ENCODE measurements at places on chromosomes 1 and 21.

- no peak for DNase-seq
Measured at GRCh38 chr1:244674446-244674845, 21.5 kb downstream of the DESI2 start.

DNA sequence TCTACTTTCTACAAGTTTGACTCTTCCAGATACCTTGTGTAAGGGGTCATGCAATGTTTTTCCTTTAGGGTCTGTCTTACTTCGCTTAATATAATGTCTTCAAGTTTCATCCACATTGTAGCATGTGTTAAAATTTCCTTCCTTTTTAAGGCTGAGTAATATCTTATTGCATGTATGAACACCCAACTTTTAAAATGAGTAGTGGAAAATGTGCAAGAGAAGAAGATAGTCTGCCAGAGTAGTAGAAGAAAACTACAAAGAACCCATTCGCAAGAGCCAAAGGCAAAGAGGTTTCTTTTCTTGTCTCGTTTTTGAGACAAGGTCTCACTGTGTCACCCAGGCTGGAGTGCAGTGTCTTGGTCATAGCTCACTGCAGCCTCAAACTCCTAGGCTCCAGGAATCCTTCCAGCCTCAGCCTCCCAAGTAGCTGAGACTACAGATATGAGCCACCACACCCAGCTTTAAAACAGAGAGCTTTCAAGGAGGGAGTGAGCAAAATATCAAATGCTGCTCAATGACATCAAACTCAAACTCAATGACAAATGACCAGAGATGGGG is 9.4 kb downstream of the IL23R start:
- DNase-seq, result no peak

DNA sequence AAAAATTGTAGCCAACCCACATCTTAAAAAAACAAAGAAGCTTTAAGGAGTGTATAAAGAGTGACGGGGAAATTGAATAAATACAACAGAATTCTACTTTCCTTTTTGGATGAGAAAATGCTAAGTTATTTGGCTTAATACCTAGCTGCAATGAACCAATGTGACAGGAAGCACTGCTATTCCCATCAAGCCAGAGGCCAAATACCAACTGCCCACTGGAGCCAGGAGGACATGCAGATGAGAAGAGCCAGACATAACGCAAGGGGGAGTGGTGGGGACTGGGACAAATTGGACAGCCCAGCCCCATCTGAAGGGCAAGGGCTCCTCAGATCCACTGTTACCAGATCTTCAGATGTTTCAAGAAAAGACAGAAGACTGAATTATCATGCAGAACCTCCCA is 25.7 kb downstream of the DNAJC11 start:
- no peak for DNase-seq

DNA sequence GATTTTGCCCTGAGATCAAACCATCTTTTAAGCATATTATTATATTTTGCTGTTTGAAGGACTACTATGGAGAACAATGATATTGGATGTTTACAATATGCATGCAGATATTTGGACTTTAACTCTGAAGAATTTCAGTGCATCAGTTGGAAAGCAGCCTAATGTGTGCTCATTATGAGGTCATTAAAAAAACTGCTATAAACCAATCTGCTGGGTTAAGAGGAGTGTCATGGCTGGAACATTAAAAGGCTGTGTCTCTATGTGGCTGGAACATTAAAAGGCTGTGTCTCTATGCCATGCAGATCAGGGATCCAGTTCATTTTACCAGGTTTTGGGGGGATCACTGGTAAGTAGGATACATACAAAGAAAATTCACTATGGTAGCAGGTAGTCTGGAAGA is 77.6 kb downstream of the SPATA46 start:
- no peak for DNase-seq

DNA sequence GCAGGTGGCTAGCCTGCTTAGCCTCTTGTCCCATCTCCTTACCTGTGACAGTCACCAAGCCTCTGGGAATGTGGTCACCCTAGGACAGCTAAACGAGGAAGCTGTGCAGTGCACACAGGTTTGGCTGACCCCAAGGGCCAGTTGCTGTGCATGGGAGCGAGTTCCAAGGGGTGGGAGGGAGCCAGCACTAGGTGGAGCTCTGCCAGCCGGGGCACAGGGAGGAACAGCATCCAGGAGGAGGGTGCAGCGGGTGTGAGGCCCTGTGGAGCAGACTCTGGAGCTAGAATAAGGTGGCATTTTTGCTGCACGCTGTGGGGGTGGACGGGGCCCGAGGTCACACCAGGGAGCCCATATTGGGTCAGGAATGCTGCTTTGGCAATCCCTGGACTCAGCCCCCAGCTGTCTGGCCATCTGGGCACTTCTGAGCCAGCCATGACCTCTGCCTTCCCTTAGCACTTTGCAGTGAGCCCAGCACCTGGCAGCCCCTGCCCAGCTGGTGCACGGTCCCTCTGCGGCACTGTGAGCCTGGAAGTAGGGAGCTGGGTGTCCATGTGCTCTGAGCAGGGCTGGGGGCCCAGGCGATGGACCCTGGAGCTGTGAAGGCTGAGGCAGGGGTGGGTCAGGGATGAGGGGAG is 8.7 kb downstream of the PDXK start:
- DNase-seq, result no peak

DNA sequence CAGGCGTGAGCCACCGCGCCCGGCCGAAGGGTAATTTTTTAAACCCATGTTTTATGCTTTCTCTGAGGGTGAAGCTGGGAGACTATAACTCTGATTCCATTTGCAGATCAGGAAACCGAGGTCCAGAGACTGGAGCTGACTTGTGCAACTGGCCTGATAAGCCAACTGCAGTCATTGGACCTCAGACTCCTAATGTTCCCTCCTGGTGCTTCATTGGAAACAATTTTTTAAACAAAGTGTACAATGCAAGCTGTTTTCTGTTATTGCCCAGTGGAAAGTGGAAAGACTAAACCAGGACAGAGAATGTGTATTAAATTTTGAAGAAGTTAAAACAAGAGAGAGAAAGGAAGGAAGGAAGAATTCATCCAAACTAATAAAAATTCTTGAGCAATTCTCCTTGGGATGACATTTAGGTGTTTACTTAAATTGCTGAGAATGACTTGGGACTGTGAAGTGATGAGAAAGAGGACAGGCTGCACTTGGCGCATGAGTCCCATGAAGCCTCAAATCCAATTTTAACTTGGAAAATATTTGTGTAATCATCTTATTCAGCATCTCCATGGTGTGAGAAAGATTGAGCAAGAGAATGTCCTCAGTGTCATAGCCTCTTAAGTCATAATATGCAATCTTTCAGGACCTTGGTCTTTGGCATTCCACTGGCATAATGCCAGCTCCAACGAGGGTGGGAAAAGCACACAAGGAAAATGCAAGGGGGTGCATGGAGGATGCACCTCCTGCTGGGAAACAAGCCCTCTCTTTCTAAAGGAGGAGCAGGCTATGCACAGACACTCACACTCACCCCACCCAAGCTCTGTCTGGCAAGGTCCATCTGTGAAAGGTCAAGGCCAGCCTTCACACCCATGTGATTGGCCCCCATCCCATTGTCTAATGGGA is 342.0 kb downstream of the SIPA1L2 start:
- DNase-seq, result no peak

GRCh38 chr1:22387919-22388580 is 63.6 kb upstream of the ZBTB40 start:
- no peak for DNase-seq

DNA sequence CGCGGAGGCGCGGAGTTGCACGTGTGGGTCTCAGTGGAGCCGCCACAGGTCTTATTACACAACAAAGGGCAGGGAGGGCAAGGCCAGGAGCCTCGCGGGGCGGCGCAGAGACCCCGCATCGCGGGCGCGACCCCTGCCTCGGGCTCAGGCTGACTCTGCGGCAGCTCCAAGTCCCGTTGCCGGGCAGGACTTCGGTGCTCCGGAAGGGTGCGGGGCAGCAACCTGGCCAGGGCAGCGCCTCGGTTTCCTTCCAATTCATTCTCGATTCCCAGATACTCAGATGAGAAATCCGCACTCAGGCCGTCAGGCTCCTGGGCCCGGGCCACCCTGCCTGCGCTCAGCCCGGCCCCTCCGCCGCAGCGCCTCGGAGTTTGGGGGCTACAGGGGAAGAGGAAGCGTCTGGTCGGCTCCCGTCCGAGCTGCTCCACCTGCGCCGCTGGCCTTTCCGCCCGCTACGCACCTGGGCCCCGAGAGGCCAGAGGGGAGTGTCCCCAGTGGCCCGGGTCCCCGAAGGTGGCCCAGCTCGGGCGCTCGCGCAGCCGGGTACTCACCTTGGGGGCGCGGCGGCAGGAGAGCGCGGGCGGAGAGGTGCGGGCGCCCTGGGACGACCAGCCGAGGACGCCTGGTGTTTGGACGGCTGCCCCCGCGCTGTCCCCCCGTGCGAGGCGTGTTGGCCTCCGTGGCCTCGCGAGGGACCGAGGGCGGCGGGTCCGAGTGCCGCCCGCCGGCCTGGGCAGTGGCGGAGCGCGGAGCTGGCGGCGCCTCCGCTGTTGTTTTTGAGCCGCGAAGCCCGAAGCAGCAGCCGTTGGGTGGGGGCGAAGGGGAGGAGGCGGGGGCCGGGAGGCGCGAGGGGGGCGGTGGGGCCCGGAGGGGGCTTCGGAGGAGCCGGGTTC is 1.1 kb upstream of the PRDM16 start:
- DNase-seq, result no peak

GRCh38 chr21:34933609-34934335 is 115.3 kb downstream of the RUNX1 start:
- no peak for DNase-seq

- DNase-seq, result no peak
Measured at GRCh38 chr1:6075748-6076147, 30.1 kb downstream of the KCNAB2 start.

- DNase-seq, result no peak
Measured at GRCh38 chr21:41751611-41752011, 15.2 kb downstream of the RIPK4 start.

DNA sequence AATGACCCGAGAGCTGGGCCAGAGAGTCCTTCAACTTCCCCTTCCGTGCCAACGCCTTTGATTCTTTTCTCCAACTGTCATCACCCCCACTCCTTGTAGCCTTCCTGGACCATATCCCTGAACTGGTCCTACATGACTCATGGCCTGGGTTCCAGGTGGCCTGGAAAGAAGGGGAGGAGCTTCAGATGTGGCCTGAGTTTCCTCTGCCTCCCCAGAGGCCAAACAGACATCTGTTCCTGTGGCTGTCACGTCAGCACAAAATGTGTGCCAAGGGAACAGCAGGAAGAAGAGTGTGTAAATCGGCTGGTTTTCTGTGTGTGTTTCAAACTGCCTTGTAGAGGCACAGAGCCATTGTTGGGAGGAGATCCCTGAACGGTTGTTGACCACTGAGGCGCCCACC is 24.9 kb upstream of the KIRREL1 start:
- no peak for DNase-seq

DNA sequence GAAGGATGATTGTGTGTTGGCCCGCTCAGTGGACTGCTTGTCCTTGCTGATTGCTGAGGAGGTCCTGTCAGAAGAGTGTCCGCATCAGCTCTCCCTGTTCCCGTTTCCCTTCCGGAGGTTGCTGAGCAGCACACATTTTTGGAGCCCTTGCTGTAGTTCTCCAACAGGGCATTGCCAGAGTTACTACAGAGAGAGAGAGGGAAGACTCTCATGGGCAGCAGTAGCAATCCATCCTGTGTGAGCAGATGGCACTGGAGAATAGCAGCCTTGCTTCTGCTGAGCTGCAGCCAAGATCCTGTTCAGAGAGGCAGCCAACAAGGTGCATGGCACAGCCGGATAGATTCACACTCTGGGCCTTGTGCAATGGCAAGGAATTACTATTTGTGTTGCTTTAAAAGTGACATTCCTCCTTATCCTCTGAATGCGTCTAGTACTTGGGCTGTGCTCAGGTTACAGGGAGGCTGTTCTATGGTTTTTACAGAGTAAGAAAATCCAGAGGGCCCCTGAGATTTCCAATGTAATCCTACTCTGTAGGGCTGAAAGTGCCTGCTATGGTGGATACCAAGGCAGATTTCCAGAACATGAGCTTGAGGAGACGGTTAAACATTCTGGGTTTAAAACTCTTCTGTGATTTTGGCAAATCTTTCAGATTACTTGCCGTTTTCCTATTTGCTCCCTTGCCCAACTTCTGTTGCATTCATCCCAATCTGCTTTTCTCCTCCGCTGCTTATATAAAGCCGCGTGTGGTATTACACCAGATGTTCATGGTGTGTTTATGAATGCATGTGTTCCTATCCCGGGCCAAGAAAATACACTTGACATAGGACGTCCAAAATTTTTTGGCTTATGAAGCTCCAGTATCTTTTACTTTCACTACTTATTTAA is 27.4 kb downstream of the AK4 start:
- no peak for DNase-seq

DNA sequence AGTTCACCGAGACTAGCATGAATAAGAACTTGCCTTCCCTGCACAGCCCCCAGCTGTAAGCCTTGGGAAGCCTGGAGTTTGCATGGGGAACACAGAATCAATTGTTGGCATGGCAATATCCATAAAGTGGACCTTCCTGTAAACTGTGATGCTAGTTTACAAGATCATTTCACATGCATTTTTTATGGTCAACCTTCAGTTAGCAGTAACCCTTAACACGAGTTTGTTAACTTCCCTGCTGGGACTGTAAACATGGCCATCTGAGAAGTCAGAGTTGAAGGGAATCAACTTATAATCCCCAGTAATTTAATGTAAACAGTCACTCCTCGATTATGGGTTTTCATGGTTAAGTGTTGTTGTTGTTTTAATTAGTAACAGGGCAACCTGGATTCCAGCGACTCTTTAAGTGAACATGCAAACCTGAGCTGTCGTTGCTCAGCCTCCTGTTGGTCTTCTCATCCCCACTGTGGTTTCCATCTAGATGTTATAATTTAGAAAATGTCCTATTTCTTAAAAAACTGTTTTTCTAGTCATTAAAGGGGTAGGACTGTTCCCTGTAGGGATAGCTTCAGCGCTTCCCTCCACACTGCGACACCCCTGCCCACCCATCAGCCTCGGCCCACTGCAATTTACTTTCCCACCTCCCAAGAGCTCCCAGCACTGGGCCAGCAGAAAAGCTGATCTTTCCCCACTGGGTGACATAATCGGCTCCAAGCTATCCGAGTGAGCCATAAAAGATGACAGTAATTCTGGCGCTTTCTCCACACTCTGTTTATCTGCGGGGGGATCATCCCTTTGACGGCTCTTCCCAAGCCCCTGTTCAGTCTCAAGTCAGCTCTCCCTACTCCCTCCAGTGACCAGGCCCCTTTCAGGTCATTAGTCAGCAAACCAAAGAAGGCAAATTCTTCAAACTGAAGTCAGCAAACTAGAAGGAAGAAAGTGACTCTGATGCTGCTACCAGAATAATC is 107.6 kb upstream of the IPO9 start:
- DNase-seq, result no peak
